ENCODE measurements at places on chromosomes 7 and 10.

DNA sequence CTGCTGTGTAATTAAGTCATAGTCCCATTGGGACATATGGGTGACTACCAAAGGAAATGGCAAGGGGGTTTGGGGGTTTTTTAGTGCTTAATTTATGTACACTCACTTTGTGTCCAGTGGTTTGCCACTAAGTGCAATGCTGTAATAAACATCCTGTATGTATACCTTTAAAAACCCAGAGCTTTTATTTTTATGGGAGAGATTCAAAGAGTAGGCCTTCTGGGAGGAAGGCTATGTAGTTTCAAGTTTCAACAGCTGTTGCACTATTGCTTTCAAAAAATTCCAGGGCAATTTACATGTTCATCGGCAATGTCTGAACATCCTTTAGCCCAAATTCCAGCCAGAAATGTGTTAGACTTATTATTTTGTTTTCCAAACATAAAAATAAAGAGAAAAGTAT, 744.7 kb downstream of the XPNPEP1 start:
- no peak for DNase-seq

- peak; percentile 78 for DNase-seq
Measured at GRCh38 chr7:122886357-122887081, at the start of gene CADPS2. TSS of gene CADPS2 (minus strand) at chr7:122886460. CDS start at chr7:122886337, 123 bp downstream.

- no peak for DNase-seq
Measured at GRCh38 chr7:147833970-147834369, 756.6 kb upstream of the C7orf33 start.

- no peak for DNase-seq
Measured at GRCh38 chr10:93313798-93314197, 168.3 kb downstream of the MYOF start.

DNA sequence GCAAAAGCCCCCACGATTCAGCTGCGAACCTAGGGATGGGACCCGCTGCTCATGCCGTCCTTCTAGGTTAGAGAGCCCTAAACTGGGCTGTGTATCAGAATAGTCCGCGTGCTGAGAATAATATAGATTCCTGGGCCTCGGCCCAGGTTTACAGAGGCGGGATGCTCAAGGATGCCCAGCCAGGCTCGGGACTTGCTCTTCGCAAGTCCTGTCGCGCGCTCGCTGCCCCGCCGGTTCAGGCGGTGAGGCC, 266 bp upstream of the STMP1 start:
- no peak for DNase-seq

- no peak for DNase-seq
Measured at GRCh38 chr10:48446785-48447184, 140.3 kb downstream of the MAPK8 start.

- no peak for DNase-seq
Measured at GRCh38 chr7:13241416-13241815, 554.0 kb downstream of the ARL4A start.

- DNase-seq, result no peak
Measured at GRCh38 chr7:52705768-52706167, 329.7 kb upstream of the POM121L12 start.

DNA sequence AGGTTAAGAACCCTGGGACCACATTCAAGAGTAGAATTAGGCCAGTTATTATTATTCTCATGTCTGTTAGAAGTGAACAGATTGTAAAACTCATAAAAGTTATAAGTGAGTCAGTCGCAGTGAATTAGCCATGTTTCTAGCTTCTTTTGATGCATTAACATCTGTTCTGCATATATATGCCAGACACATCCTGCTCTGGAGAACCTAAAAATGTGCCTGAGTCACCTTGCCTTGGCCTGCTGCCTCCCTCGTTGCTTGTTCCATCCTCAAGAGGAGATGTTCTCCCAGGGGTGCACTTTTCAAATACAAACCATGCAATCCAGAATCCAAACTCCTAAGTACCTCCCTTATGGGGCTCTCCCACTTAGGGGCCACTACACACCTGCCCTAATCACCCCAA, 14.8 kb downstream of the TSPAN12 start:
- no peak for DNase-seq

DNA sequence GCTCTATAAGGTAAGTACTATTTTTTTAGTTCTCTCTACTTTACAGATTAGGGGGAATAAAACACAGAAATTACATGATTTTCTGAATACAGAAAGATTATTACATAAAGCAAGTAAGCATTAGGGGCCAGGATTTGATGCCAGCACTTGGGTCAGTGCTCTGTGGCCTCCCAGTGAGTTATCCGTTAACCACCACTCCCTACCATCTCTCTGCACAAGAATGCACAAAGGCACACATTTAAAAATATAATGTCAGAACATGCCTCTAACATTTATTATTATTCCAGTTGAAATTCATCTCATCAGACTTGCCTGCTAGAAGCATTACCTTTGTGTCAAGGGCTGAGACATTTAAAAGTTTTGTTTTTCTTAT, 59.0 kb downstream of the MET start:
- DNase-seq, result no peak

DNA sequence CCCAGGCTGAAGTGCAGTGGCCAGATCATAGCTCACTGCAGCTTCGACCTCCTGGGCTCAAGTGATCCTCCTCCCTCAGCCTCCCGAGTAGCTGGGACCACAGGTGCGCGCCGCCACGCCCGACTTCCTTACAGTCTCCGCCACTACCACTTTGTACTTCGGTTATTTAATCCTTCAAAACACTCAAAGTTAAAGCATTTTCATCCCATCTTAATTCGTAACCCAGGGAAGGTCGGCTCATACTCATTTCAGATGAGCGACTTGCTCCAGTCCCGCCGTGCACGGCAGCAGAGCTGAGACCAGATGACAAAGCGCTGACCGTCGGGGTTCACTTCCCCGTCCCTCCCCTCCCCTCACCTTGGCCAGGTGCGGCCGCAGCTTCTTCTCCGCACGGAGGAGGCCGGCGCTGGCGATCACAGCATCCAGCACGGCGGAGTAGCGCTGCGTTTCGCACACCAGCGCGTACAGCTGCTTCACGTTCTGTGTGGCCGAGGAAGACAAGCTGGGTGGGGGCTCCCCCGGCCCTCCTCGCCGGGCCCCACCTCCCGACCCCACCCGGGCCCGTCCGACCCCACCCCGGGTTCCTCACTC, 457 bp downstream of the NSUN5 start:
- DNase-seq, result no peak

DNA sequence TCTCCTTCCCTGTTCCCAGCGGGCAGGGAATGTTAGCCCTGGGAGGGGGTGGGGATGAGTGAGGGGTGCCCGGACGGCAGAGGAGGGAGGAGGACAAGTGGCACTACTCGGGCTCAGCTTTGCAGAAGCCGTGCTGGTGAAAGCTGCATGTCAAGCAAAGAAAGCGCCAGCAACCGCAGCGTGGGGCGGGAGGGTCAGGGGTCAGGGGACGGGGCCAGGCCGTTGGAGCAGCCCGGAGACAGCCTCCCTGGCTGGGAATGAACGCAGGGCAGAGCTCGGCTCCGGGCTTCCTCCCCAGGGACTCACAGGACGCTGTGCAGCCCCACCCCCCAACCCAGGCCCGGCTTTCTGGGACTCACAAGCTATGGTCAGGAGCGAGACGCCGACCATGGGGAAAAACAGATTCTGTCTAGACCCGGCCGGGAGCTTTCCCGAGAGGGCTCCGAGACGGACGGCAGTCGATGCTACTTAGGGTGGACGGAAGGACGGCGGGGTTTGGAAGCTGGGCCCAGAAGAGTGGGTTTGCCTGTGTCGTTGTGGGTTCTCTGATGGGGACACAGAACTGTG, 113.4 kb downstream of the VIPR2 start:
- DNase-seq, result peak; percentile 72

GRCh38 chr7:23350466-23350865, 51.3 kb downstream of the MALSU1 start:
- no peak for DNase-seq

DNA sequence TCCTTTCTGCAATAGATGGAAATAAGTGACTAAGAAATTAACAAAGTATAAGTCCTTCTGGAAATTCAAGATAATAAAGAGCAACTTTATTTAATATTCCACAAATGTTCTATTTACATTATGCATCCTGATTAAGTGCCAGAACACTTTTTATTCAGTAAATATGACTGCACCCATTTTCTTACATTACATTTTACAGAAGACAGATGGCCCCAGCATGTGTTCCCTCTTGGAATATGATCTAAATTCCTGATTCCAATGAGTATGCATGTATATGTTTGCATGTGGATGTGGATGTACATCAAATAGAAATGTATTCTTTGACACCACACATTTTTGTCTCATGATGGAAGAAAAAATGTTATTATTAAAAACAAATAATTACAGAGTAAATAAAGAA, 628.7 kb upstream of the SEMA3D start:
- DNase-seq, result no peak

DNA sequence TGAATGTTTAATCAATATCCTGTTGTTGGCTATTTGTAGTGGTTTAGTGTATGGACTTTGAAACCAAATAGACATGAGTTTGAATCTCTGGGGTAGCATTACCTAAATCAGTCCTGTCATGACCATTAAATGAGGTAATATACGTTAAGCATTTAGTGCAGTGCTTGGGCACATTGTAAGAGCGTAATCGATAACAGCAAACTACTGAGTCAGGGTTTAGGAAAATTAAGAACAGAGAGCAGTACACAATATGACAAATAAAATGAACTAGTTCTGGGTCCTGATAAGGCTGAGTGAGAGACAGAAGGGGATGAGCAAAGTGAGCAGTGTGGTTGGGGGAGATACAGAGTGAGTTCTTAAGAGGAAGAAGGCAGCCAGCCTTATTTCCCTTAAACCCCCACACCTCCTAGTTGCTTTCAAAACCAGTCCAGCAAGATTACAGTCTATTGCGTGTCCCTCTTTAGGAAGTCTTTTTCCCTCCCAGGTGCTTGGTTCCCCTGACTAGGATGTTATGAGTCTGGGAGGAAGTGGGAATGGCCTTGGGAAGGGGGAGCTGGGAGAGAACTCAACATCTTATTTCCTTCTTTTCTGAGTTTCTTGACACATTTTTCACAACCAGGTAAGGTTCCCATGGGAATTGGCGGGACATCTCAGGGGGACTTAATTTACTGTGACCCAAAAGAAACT, 171.0 kb downstream of the SND1 start:
- DNase-seq, result no peak

DNA sequence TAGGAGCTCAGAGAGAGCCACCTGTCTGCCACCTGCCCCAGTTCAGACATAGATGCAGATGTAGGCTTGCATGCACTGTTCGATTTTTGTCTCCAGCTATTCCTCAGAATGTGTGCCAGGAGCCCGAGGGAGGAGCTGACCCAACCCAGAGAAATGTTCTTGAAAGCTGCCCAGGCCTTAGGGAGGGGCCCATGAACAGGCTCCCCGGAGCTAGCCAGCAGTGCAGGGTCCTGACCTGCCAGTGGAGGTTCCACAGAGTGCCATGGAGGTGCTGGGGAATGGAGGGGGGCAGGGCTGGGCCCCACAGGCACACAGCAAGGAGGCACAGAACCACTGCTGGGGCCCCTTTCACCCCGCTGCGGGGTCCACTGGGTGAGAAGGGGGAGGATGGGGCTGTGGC, 29.6 kb upstream of the SFRP5 start:
- no peak for DNase-seq

DNA sequence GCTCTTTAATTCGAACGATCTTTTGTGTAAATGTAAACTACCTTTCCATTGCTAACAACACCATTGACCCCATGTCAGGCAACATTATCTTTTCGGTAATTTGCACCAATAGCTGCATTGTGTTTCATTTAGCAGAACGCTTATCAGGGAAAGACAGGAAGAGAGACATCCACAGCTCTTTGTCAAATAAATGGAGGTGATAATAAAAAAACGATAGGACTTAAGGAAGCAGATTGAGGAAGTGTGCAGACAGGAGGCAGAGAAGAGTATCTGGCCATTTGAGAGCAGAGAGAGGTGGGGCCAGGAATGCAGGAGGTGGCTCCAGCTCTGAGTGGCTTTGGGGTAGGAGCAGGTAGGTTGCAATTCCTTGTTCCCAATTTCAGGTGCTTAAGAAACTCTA, 37.5 kb upstream of the ADARB2 start:
- DNase-seq, result no peak

DNA sequence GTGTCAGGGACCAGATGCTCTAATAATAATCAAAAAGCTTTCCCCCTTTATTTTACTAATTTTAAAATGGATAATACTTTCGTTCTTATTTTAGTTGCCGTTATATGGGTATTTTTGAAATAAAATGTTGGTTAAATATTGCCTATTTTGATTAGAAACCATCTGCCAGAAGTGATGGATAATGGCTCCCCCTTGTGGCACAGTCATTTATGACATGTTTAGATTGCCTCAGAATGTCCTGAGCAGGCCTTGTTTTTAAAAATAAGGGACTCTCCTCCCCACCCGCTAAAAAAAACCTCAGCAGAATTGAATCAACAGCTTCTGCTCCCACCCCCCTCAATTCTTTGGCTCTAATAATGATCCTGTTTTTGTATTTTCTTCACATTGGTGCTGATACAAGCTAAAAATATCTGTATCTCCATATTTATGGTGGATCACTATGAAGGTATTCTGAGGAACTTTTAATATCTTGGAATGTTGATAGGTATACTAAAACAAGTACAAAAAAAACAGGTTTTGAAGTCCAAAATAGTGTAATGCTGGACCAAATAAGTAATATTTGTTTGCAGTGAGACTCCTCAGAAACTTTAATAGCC, 38.8 kb downstream of the TMEM60 start:
- DNase-seq, result peak; percentile 69

DNA sequence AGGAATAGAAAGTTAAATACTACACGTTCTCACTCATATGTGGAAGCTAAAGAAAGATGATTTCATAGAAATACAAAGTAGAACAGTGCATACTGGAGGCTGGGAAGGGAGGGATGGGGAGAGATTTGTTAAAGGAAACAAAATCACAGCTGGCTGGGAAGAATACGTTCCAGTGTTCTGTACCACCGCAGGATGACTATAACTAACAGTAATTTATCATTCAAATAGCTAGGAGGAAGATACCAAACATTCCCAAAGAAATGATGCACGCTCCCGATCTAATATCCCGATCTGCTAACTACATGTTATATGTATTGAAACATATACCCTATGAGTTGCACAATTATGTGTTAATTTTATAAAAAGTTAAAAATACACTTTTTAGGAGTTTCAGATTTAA, 162.3 kb downstream of the ZMYND11 start:
- no peak for DNase-seq

- peak; percentile 56 for DNase-seq
Measured at GRCh38 chr7:100247152-100247757, 27.5 kb downstream of the PVRIG start.

GRCh38 chr10:20877986-20878983, 18.8 kb downstream of the NEBL start:
- DNase-seq, result no peak
